ENCODE measurements at places on chromosomes 16 and 17.

- H3K27me3 ChIP-seq, result no peaks in the 10 kb centered on the region
- no peak for DNase-seq
- no peak overlapping the region for H3K27ac ChIP-seq
- no peak overlapping the region for H3K4me3 ChIP-seq
These were observed 1424.4 kb downstream of the CDH8 start for GRCh38 chr16:60611844-60612243.

- H3K27me3 ChIP-seq, result no peaks in the 10 kb centered on the region
- no peak overlapping the region for H3K27ac ChIP-seq
- no peak overlapping the region for H3K4me3 ChIP-seq
- no peak for DNase-seq
- no peaks in the 10 kb centered on the region for H3K36me3 ChIP-seq
These were observed 434.0 kb upstream of the MON1B start for GRCh38 chr16:76756951-76757350.

GRCh38 chr17:55870044-55870443 is 119.2 kb downstream of the PCTP start:
- no peak for DNase-seq
- no peaks in the 10 kb centered on the region for H3K36me3 ChIP-seq
- H3K4me1 ChIP-seq, result no peaks in the 10 kb centered on the region
- H3K4me3 ChIP-seq, result no peak overlapping the region

GRCh38 chr17:76191896-76192295 is 48.4 kb downstream of the RNF157 start:
- DNase-seq, result peak; percentile 73
- no peaks in the 10 kb centered on the region for H3K36me3 ChIP-seq
- H3K27ac ChIP-seq, result peak overlapping the region; percentile 95

Measured in DND-41 (cell line).